ENCODE measurements at places on chromosomes 13 and 19.

DNA sequence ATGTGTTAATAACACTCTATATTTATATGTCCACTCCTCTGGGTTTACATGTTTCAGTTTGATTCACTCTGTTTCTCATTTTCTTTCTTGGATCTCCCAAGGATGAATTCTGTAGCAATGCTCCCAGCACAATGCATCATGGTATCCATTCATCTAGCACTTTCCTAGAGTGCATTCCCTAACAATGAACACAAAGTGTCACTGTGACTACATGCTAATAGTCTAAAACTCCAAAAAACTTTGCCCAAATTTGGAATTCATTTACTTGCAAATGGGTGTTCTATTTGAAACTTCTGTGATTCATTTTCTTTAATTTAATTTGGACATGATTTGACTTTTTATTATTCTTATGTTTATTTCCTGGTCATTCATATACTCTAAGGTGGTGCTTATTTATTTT, 286.3 kb downstream of the POU4F1 start:
- no peak for DNase-seq

GRCh38 chr13:98486412-98486811, 90.5 kb downstream of the STK24 start:
- no peak for DNase-seq

GRCh38 chr13:30576528-30576927, 41.2 kb upstream of the USPL1 start:
- peak; percentile 50 for DNase-seq

DNA sequence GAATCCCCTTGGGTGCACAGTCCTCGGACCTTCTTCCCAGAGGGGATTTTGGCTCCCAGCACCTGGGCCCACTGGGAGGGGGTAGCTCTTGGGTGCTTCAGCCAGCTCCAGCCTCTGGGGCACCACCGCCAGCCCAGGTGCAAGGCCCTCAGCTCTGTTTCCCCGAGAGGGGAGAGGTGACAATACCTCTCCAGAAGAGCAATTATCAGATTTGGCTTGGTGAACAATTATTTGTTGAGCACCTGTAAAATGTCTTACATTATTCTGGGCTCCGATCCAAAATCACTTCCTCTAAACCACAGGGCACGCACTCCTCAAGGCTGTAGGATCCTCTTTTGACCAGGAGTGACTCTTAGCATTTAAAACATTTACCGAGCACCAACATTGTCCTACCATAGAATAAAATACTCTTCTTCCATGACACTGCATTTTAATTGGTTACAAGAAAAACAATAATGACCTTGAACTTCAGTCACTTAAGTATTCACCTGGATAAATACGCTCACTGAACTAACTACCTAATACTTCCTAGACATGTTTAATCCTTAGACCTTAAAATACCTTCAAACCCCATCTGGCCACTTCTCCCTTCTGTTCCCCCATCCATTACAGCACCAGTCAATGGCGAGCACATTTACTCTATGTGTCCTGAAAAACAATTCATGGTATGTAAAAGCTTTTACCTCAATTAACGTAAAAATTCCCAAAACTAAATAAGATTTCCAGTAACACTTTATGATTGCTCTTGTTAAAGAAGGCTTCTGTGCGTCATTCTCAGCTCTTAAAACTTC, 54.8 kb downstream of the ABCC4 start:
- no peak for DNase-seq

GRCh38 chr13:70249332-70250064, 141.2 kb upstream of the KLHL1 start:
- DNase-seq: no peak

GRCh38 chr13:99522298-99522697, 21.0 kb downstream of the TM9SF2 start:
- DNase-seq: no peak

- no peak for DNase-seq
Observed at GRCh38 chr13:87792878-87793277, 121.7 kb downstream of the SLITRK5 start.

DNA sequence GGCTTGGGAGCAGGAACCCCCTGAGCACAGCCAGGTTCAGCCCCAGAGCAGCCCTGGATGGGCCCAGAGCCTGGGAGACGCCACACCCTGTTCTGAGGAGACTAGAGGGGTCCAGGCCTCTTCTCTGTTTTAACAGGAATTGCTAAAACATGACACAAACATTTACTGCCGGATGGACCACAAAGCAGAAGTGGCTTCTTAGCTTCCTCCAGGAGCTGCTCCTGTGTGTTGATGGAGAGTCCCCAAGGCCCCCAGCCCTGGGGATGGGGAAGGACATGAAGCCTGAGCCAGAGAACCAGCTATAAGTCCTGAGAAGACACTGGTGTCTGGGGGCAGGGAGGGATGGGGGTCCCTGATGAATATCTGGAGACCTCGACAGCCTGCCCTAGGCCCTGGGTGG, 14.6 kb downstream of the CEACAM3 start:
- DNase-seq: peak; percentile 8

DNA sequence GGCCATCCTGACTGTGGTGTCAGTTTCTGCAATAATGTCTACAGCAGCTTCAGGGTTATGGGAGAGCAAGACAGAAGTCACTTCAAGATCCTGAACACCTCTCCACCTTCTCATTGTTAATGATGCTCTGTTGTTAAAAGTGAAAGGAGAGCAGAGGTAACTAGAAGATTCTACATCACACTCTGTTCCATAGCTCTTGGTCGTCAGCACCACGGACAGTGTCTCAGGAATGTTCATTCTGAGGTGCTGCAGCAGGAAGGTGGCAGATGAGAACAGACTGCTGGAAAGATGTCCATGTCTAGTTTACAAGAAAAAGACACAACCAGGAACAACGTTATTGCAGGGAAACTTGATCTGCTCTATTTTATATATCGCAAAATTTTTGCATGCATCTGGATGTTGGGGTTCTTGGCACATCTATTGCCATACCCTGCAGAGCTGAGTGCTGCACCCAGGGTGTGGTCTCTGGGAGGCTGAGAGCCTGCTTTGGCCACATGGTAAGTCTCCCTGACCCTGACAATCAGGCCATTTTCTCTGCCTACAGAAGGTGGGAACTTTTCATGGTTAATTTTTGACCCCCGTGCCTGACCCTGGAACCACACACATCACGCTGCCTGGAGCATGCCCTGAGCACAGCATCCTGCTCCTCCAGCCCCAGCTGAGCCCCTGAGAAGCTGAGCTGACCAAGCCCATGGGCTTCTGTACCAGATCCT, 12.7 kb downstream of the CEACAM21 start:
- DNase-seq: no peak

GRCh38 chr13:45224176-45224575, 23.3 kb upstream of the KCTD4 start:
- DNase-seq: no peak

GRCh38 chr19:31908080-31908479, 437.3 kb upstream of the ZNF507 start:
- no peak for DNase-seq

GRCh38 chr13:67696775-67697174, 466.6 kb upstream of the PCDH9 start:
- no peak for DNase-seq

DNA sequence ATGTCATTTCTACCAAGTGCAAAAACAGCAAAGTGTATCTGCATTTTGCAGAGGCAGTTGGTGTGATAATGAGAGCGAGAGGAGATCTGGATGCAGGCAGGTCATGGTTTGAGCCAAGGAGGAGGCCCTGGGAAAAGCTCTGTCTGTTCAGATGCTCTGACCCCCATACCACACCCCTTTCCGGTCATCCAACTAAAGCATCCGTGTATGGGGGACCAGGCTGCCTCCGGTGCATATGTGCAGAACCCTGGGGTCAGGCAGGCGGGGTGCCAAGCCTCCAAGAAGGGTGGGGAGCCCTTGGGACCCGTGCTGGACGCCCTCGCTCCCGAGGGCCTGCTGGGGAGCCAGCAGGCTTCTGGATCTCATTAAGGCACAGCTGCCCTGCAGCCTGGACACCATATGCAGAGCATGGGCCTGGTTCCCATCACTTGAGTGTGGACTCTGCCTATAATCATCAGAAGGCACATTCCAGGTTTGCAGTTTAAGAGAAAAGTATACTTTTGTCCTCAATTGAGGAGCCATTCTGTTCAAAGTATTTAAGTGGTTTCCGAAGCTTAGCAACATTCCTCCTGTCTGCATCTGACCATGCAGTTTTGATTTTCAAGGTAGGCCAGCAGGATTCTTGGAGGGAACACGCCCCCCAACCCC, 56.1 kb downstream of the ALOX5AP start:
- DNase-seq: no peak

DNA sequence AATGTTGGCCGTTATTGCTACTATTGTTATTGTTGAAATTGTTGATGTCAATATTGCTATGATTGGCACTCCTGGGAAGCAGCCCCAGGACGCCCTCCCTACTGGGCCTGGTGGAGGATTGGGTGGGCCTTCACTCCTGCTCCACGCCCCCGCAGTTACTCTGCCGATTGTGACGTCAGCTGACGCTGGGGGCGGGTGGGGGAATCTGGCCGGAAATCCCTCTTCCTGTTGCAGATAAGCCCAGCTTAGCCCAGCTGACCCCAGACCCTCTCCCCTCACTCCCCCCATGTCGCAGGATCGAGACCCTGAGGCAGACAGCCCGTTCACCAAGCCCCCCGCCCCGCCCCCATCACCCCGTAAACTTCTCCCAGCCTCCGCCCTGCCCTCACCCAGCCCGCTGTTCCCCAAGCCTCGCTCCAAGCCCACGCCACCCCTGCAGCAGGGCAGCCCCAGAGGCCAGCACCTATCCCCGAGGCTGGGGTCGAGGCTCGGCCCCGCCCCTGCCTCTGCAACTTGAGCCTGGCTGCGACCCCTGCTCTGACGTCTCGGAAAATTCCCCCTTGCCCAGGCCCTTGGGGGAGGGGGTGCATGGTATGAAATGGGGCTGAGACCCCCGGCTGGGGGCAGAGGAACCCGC, at the start of gene ETV2:
Gene ETV2 (plus strand): TSS at position 231 of the 637 bp plus-strand sequence. CDS start 716 bp downstream, outside the sequence.
- peak; percentile 59 for DNase-seq

DNA sequence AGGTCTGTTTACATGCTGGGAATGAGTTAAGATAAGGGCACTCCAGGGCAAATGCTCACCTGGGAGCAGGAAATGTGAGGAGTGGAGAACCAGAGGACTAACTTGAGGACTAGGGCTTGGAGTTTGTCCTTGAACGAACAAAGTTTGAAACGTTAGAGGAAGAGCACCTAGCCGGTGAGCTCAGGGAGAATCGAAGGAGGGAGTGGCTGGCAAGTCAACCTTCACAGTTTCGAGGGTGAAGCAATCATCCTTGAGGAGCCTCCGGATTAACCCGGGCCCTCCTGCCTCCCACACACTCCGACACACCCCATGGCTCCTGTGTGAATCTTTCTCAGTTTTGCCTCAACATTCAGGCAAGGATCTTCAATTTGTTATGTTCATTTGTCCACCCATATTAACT, 58.6 kb downstream of the LMO7 start:
- DNase-seq: no peak

- DNase-seq: no peak
Observed at GRCh38 chr13:46951516-46951915, 54.7 kb upstream of the HTR2A start.

DNA sequence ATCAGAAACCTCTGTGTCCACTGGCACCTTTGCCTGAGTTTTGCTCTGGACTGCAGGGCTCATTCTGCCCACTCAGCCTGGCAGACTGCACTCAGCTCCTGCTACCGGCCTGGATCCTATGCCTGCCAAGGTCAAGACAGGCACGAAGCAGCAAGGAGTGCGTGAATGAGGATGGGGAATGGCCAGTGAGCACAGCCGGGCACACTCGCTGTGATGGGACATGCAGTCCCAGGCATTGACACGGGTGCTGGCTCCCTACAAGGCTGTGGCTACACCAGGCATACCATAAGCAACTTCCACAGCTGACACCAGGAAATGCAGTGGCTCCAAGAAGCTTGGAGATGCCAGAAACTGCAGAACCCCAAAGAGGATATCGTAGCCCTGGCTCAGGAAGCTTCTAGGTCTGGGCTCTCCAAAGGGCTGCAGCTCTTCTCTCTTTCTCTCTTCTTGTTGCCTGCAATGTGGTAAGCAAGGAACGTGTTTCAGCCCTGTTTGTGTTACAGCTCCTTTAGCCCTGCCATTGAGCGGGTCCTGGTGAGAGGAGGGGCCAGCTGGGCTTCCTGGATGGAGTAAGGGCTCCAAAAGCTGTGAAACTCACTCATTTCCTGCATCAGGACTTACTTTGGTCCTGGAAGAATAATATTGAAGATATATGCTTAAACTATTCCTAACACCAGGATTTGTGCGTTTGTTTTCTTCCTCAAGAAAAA, 832.6 kb upstream of the SLITRK5 start:
- DNase-seq: no peak

DNA sequence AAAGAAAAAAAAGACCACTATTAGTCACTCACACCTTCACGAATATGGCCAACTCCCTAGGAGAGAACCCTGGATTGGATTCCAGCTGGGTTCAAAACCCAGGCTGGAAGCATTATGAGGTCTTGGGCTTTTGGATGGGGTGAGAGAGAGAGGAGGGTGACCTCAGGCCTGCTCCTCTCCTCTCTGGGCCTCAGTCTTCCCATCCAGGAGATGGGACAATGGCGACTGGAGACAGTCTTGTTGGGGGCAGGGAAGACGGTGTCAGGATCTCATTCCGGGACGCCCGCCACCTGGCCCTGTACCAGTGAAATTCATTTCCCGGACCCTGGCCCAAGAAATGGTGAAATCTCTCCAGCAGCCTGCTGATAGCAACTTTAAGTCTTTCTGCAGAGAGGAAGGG, 26.3 kb downstream of the TINCR start:
- DNase-seq: no peak

- no peak for DNase-seq
Observed at GRCh38 chr19:14066134-14066533, 4.3 kb upstream of the PALM3 start.

DNA sequence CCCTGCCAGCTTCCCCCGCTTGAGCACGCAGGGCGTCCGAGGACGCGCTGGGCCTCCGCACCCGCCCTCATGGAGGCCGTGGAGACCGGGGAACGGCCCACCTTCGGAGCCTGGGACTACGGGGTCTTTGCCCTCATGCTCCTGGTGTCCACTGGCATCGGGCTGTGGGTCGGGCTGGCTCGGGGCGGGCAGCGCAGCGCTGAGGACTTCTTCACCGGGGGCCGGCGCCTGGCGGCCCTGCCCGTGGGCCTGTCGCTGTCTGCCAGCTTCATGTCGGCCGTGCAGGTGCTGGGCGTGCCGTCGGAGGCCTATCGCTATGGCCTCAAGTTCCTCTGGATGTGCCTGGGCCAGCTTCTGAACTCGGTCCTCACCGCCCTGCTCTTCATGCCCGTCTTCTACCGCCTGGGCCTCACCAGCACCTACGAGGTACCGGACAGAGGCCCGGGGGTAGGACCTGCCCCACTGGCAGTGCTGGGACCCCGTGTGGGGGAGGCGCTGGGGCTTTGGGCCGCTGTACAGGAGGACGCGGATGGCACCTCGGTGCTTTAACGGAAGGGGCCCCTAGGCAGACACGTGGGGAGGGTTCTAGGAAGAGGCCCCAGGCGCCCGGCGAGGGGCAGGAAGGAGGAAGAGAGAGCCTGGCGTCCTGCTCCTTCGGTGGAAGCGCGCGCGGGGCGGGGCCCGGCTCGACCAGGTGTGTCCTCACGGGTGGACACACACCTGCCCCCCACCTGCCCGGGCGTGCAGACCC, 681 bp downstream of the SLC5A5 start:
- no peak for DNase-seq
